ENCODE measurements at places on chromosomes 5 and 9.

- DNase-seq, result no peak
Measured at GRCh38 chr9:136059851-136060670, 35.0 kb downstream of the NACC2 start.

- DNase-seq, result no peak
Measured at GRCh38 chr5:10509575-10509974, 54.3 kb upstream of the ANKRD33B start.

GRCh38 chr9:70574151-70574837, 159.8 kb upstream of the KLF9 start:
- no peak for DNase-seq

GRCh38 chr9:14212697-14213420, 101.1 kb downstream of the NFIB start:
- DNase-seq, result no peak

- no peak for DNase-seq
Measured at GRCh38 chr5:80973027-80973426, 12.9 kb downstream of the RASGRF2 start.

All from activated T-cell treated with anti-CD3 and anti-CD28 coated beads, Interleukin-2, amount 50 U/mL, for 48 hours (primary cell).